ENCODE measurements at places on chromosomes 16 and 17.

DNA sequence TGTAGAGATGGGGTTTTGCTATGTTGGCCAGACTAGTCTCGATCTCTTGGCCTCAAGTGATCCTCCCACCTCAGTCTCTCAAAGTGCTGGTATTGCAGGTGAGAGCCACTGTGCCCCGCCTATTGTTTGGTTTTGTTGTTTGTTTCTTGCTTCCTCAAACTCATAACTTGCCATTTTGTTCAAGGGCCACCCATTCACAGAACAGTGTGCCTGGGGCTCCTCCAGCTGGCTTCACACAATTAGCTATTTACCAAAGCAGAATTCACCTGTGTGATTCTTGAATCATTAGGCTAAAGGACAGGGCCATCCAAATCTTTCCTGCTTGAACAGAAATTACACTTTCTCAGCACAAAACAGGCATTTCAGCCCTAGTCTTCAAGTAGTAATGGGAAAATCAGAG lies 7.2 kb downstream of the ABHD15 start:
- DNase-seq, result no peak

DNA sequence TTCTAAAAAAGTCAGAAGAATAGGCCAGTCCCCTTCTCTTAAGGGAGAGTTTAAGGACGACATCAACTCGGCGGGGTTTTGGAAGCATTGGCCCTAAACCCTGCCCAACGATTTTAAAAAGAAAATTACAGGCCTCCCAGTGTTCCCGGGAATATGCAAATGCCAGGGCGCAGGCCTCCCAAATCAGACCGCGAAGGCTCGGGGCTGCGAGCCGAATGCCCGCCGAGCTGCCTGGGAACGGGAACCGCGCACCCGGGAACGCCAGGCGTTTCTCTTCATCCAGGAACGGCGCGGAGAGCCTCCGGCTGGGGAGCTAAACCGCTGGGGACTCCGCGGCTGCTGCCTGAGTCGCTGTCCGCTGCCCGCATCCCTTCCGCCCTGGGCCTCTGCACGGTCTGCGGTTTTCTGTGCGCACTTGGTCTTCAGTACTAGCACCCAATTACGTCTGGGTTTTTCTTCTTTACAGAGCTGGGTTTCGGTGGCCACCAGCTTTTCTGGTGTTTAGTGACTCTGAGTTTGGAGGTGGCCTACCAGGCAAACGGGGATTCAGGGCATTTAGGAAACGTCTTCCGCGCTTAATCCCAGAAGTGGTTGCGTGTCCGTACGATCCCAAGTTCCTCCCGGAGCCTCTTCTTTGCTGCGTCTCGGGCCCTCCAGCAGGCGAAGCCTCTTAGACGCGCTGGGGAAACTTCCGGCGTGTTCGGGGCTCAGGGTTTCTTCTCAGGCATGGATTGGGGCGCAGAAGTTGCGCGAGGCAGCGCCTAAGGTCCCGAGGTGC lies 5.7 kb downstream of the IRX5 start:
- DNase-seq, result no peak

DNA sequence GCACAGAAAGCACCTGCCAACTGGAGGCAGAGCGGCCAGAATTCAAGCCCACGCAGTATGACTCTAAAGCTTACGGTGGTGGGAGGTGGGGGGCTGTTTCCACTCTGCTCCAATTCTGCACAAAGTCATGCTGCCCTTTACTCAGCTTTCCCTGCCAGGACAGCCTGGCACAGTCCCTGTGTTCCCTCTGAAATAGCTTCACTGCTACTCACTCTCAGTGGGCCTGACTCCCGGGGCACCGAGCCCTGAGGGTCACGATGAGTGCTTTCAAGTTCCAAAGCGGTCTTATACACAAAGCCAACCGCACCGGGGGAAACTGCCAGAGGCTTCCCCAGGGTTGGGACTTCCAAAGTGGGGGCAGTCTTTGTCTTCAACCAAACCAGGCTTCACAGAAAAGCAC lies 306.1 kb upstream of the XYLT1 start:
- DNase-seq, result no peak

DNA sequence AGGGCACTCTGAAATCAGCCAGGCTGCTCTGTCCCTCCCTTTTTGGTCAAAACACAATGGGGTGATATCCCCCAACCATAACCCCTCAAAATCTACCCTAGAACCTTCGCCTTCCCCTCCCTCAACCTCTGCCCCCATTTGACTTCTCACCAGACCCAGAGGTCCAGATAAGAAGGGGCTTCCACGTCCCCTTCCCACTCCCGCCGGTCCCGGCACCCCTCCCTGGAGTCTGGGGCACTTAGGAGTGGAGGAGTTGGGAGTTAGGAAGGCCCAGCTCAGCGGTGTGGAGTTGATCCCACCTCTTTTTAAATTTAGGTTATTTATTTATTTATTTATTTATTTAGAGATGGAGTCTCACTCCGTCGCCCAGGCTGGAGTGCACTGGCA lies 619 bp upstream of the TMEM92 start:
- no peak for DNase-seq

- no peak for DNase-seq
Measured at GRCh38 chr16:31714903-31715504, 158.6 kb upstream of the ZNF267 start.
